ENCODE measurements at places on chromosomes 12 and 14.

DNA sequence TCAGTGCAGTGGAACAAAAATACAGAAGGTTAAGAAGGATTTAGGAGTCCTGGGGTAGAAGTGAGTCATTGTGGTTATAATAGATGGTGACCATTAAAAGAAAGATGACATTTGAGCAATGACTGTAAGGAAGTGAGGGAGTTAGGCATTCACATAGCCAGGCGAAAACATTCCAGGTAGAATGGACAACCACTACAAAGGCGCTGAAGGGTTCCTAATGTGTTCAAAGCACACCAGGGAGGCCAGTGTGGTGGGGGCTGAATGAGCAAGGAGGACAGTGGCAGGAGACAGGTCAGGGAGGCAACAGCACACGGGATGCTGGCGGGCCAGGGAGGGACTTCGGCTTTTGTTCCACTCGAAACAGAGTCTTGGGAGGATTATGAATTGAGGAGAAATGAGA, 129.9 kb downstream of the NPAS3 start:
- no peak for DNase-seq

DNA sequence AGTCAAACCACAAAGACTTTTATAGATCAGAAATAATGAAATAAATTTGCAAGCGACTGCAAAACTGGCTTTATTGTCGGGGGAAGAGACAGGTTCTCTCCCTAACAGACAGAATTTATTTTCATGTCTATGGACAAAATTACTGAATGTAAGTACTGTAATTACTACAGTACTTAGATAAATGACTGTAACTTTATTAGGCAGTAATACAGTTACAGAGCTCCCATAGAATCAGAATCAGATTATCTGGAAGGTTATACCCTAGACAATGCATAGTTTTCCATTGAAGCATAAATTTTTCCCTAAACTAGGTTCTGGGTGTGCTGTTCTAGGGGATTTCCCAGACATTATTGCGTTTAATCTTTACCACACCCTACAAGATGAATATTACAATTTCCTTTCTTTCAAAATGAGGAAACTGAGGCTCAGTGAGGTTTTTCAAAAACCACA, 114.2 kb downstream of the C12orf75 start:
- DNase-seq: no peak

GRCh38 chr12:25730489-25731349, 177.6 kb upstream of the LMNTD1 start:
- DNase-seq: no peak

GRCh38 chr14:90576981-90577660, 180.3 kb downstream of the CALM1 start:
- DNase-seq: no peak

- no peak for DNase-seq
These were observed 145.4 kb upstream of the ABCD2 start for GRCh38 chr12:39764944-39765560.

DNA sequence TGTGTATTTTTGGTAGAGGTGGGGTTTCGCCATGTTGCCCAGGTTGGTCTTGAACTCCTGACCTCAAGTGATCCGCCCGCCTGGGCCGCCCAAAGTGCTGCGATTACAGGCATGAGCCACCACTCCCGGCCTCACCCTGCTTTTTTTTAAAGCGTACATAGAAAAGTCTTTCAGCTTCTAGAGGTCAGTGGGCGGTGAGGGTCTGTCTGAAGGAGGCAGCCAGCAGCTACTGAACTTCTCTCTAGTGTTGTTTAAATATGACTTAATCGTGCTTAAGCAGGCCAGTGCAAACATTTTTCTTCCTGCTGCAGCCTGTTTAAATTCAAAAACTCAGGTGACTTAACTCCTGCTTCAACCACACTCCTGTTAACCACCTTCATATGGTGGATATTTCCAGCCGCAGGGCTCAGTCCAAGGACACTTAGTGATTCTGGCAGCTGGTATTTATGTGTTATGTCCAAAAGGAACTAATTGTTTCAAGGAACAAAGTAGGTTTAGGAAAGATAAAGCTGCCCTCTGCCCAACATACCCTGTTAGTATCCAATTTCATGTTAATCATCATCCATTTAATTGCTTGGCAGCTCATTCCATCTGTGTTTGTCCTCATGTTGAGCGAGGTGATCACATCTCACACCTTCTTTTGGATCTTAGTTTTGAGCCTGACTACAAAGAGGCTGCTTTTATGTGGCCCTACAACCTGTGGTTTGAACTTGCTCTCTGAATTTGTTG, 2.0 kb downstream of the PRKAB1 start:
- DNase-seq: no peak

- no peak for DNase-seq
These were observed 217.0 kb upstream of the FOXN3 start for GRCh38 chr14:89634037-89634436.

- DNase-seq: no peak
These were observed 36.2 kb upstream of the FERMT2 start for GRCh38 chr14:52987042-52987441.

DNA sequence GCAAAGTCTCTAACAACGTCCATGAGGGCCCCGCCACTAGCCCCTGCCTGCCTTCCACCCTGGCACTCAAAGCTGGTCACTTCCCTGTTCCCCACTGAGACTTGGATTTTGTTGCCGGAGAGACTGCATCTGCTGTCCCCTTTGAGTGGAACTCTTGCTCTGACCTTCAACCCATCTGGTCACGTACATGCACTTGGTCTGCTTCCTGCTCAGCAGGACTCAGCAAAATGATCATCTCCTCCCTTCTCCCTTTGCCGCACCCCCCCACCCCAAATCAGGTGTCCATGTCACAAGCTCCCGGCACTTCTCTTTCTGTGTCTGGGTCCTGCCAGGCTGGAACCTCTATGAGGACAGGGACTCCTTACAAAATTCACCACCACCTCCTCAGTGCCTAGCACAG, 180.9 kb downstream of the CHST11 start:
- DNase-seq: no peak

- DNase-seq: no peak
These were observed 34.9 kb upstream of the FBXO21 start for GRCh38 chr12:117225179-117225578.

GRCh38 chr12:65941388-65941787, 117.1 kb downstream of the HMGA2 start:
- no peak for DNase-seq

- DNase-seq: no peak
These were observed 21.5 kb downstream of the SDS start for GRCh38 chr12:113382206-113382605.

- no peak for DNase-seq
These were observed 4.1 kb downstream of the TEP1 start for GRCh38 chr14:20409226-20409625.
